NCI-H2171 (cell line): ENCODE measurements at places on chromosomes 3 and 15.

- no peak for DNase-seq
Observed at GRCh38 chr15:25738171-25738965, 124.8 kb downstream of the ATP10A start.

- no peak for DNase-seq
Observed at GRCh38 chr3:22334996-22335395, 584.0 kb upstream of the ZNF385D start.

DNA sequence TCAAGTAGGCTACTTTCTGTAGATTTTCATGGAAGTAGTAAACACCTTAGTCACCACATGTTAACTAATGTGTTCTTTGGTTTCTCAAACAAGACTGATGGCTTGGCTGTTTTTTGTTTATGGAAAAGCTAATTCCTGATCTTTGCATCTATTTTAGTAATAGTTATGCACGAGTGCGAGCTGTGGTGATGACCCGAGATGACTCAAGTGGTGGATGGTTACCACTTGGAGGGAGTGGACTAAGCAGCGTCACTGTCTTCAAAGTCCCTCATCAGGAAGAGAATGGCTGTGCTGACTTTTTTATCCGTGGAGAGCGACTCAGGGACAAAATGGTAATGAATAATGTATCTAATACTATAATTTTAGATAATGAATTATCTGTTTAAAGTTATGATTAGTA is 46.6 kb downstream of the SPRED1 start:
- no peak for DNase-seq

GRCh38 chr3:120469882-120470301 is 19.1 kb upstream of the FSTL1 start:
- no peak for DNase-seq

DNA sequence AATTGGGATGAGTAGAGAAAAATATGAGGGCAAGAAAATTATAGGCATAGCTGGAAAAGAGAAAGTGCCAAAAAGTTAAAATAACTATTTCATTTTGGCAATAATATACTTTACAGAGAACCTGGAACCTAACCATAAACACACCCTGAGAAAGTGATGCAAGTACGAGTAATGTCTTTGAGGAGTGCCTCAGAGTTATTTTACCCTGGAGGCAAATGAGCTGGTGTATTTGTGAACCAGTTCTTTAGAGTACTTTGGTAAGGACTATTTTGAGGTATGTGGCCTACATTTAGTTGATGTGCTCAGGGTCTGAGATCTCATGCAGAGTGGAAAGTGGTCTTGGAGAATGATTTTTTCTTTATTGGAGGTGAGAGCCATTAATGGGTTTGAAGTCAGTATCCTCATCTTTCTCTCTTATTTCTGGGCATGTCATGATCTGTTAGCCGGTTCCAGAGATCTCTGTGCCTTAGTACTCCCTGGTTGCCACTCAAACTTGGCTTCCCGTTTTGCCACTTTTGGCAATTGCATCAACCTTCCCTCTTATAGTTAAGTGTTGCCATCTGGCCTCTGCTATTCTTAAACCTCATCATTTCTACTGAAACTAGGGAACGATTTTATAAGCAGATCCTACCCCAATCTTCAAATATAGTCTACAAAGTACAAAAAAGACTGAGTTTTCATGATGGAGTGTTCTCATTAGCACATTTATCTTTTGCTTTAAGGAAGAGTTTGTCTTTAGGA is 145.7 kb downstream of the EPHA6 start:
- DNase-seq = no peak

GRCh38 chr15:91922646-91923547 is 69.4 kb downstream of the SLCO3A1 start:
- no peak for DNase-seq

- no peak for DNase-seq
Observed at GRCh38 chr3:126932188-126932931, 50.6 kb upstream of the PLXNA1 start.

GRCh38 chr15:73345658-73346057 is 23.1 kb downstream of the HCN4 start:
- no peak for DNase-seq

GRCh38 chr3:69299344-69299743 is 86.5 kb downstream of the FRMD4B start:
- DNase-seq = no peak

DNA sequence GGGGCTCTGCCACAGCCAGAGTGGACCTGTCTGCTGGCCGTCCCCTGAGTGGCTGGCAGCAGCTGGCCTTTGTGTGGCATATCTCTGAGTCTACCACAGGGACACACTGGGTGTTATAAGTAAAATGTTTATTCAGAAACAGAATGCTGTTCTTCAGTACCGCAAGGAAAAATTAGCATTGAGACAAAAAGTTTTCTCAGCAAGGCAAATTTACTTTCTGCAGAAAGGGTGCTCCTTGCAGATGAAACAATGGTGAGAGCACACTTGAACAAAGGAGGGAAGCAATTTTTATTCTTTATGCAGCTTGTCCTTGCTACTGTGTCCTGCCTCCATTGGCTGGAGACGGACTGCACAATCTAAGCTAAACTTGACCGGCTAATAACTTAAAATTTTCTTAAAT is 4.0 kb downstream of the TMEM89 start:
- no peak for DNase-seq

GRCh38 chr3:11808231-11808630 is 38.5 kb downstream of the TAMM41 start:
- no peak for DNase-seq
